ENCODE measurements at places on chromosomes 13 and 19. TPM values are rescaled to one million over a fixed set of nuclear protein-coding genes. Genes with fewer than 3 reads are reported as not detected.

SERPINE3 gene
- not detected for total RNA-seq

GRK1 gene
- total RNA-seq = not detected

RELB gene
- 5.7 TPM for total RNA-seq

ANGPTL4 gene
- total RNA-seq = 5.1 TPM

UPK1A gene
- total RNA-seq = not detected

COX6B2 gene
- not detected for total RNA-seq

All from HFFc6 (cell line).